Jurkat, Clone E6-1 (cell line): ENCODE measurements at places on chromosomes 13 and 19.

DNA sequence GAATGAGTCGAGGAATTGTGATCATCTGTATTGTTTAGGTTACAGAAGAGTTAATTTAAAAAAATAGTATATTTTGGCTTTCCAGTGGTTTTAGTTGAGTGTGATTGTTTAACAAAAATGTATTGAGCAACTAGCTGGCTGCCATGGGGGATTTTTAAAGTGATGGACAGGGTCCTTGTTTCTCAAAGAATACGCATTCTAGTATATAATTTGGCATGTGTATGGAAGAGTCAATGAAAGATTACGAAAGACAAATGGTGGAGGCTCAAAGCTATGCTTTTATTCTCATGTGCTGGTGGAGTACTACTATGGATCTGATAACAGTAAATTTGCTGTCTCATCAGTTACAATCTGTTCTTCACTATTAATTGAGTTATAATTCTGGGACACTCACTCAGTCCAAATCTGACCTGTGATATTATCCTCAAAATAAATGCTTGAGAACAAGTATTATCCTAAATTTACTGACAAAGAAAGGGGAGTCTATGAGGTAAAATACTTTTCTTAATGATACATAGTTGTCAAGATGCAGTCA lies 240.0 kb downstream of the GPC6 start:
- DNase-seq, result no peak

GRCh38 chr13:98843482-98843877 lies 91.0 kb upstream of the SLC15A1 start:
- DNase-seq, result no peak

GRCh38 chr19:50835785-50836542 lies 2.6 kb upstream of the KLK15 start:
- DNase-seq, result peak; percentile 49

GRCh38 chr19:8446061-8446709 lies 1.4 kb downstream of the HNRNPM start:
- DNase-seq, result no peak

- peak; percentile 60 for DNase-seq
Measured at GRCh38 chr13:110913322-110914080, 1.4 kb downstream of the ANKRD10 start.

GRCh38 chr19:43532571-43532961 lies 422 bp upstream of the ZNF575 start:
- DNase-seq, result no peak

- no peak for DNase-seq
Measured at GRCh38 chr19:45524575-45525129, 17.4 kb downstream of the VASP start.

- DNase-seq, result no peak
Measured at GRCh38 chr13:50099473-50099872, 84.2 kb downstream of the KCNRG start.

- DNase-seq, result no peak
Measured at GRCh38 chr13:98033277-98034247, 80.1 kb downstream of the IPO5 start.

DNA sequence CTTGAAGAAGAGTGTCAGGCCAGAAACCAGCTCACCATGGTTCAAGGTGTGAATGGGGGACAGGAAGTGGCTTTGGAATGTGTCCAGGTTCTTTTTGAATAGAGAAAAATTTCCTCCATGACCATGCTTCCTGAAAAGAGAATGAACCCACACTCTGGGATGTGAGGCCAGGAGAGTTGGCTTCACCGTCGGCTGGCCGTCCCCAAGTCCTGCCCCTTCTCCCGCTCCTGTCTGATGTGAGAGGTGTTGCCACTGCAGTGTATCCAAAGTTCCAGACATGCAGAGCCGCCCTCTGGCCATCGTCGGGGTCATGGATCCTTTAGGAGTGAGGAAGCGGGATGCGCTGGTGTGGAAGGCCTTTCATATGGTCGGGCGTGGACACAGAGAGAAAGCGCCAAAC lies 101.2 kb downstream of the COL4A2 start:
- no peak for DNase-seq

DNA sequence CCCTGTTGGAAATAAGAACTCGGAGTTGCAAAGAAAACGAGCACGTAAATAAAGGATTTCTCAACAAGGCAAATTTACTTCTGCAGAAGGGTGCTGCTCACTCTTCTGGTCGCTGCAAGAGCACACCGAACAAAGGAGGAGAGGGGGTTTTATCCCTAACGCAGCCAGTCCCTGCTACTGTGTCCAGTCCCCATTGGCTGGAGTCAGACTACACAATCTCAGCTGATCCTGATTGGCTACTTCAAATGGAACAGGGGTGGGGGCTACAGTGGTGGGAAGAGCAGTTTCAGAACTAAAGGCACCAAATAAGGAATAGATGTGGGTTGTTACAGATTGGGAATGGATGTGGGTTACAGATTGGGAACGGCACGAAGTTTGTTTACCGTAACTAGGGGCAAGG lies 63.9 kb upstream of the MCF2L start:
- no peak for DNase-seq

GRCh38 chr19:27793644-27794493 lies 1419.1 kb downstream of the UQCRFS1 start:
- DNase-seq, result peak; percentile 91

DNA sequence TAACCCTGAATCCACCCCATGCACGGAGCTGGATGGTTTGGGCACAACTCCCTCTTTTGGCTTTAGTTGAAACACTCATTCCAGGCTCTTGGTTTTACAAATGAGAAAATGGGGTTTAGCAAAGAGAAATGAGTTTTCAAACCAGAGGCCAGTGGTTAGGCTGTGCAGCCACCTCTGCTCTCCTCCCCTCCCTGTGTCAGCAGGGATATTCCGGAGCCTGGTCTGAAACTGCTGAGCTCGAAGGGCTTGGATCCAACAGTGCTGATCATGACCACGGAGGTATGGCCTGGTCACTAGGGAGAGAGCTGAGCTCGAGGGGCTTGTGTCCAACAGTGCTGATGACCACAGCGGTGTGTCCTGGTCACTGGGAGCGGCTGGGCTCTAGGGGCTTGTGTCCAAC lies 41.5 kb downstream of the ZNF787 start:
- DNase-seq, result no peak

DNA sequence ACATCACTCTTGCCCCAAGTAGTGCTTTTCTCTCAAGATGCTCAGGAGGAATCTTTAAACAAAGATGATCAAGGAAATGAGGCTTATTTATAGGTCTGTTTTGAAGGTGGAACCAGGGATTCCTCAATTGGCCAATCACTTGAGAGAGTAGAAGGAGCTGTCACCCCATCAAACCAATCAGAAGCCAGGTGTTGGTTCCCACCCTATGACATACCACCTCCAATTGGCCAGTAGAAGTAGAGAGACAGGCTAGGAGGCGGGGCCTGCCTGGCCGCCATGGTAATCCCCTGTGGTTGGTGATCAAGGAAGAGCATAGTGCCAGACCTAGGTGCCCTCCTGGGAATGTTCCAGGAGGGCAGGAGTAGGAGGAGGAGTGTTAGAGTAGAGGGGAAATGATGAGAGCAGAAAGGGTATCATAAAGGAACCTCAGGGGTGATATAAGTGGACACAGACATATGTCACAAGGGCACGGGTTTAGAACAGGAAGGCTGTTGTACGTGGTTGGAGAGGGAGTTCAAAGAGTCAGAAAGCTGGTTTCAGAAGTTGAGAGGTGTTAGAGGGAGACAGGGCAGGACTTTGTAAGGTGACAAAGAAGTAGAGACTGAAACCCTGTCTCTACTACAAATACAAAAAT lies 10.5 kb downstream of the PMIS2 start:
- DNase-seq, result peak; percentile 71

- no peak for DNase-seq
Measured at GRCh38 chr13:34208336-34208735, 390.4 kb downstream of the RFC3 start.

- no peak for DNase-seq
Measured at GRCh38 chr13:23790577-23791170, 98.5 kb downstream of the MIPEP start.

GRCh38 chr13:76808927-76809326 lies 77.3 kb downstream of the KCTD12 start:
- DNase-seq, result no peak

DNA sequence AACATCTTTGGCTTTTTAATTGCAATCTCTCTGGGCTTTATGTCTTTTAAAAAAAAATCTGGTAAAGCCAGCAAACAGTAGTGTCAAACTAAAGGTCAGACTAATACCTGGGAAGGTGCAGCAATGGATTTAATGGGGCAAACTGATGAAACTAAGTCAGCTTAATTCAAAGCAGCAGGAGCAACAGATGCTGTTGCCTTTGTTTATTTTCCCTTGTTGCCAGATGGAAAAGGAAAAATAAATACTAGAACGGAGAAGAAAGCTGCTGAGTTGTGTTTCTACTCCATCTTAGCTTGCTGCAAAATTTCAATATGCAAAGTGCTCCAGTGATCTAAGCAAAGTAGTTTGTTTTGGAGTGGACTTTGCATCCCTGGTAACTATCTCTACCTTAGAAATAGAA lies 1097.8 kb downstream of the PCDH17 start:
- no peak for DNase-seq

DNA sequence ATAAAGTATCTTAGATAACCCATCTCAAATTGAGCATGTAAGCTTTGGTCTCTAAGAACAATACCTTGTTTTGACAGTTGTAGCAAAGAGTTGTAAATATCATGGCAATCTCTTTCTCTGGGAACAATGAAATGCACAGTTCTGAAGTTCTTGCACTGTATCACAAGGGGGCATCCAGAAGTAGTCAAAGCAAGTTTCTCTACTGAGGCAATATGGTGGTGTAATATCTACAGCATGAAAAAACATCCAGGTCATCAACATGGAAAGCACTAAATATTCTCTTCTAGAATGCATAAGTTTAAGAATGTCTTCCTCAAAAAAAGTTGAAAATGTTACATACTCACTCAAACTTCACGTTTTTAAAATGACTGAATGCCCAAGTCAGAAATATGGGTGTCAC lies 19.6 kb downstream of the MTMR6 start:
- DNase-seq, result peak; percentile 42

- DNase-seq, result no peak
Measured at GRCh38 chr13:31334547-31334946, 134.8 kb downstream of the B3GLCT start.

GRCh38 chr13:100274942-100275506 lies 186.1 kb downstream of the PCCA start:
- no peak for DNase-seq

- DNase-seq, result no peak
Measured at GRCh38 chr19:49833599-49833998, 15.5 kb downstream of the MED25 start.

GRCh38 chr13:38854226-38854625 lies 136.4 kb downstream of the STOML3 start:
- DNase-seq, result no peak

DNA sequence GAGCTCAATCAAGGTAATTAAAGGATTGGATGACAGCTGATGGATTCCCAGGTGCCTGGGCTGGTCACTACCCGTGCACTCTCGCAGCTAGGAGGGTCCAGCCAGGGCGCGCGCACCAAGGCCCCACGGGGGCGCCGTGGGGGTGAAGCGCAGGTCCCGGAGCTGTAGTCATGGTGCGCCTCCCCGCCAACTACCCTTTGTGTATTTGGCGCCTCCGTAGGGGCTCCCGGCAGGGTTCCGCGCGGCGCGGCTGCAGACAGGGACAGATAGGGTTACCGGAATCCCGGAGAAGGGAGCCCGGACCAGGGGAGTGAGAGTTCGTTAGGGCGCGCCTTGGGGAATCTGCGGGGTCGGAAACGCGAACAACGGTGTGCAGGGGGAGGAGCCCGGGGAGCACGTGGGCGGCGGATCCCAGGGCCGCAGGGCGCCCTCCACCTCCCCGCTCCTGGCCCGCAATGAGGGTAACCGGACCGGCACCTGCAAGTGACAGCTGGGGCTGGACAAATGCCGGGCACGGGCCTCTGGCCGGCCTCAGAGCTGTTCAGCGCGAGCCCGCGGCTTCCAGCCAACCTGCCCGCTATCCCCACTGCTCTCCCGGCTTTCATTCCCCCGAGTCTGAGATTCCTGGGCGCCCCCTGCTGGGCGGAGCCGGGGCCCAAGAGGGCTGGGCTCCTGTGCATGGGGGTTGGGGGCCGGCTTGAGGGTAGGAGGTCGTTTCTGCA lies 3.4 kb upstream of the PRAM1 start:
- peak; percentile 39 for DNase-seq

DNA sequence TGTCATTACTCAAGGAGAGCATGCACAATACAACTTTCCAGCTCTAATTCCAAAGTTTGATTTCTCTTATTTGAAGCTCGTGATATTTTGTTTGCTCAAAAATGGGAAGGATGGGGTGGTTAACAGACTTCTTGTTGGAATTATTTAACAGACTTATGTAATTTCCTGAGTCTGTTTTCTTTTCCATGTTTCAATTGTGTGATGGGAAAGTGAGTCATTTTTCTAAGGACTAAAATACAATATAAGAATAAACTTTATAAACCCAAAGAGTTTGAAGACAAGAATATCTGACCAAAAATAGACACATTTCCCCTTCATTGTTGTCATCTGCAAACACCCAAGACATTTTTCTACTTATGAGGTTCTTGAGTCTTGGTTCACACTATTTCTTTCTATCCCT lies 211.8 kb upstream of the SLITRK5 start:
- no peak for DNase-seq

DNA sequence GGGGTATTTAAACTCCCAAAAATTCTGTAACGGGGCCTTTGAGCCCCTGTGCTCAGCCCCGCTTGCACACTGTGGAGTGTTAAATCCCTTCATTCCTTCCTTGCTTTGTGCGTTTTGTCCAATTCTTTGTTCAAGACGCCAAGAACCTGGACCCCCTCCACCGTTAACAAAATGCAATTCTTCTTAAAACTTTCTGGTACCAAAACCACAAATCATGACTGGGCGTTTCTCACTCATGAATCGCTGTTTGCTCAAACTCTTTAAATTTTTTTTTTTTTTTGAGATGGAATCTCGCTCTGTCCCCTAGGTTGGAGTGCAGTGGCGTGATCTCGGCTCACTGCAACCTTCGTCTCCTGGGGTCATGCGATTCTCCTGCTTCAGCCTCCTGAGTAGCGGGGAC lies 881 bp downstream of the ZNF20 start:
- no peak for DNase-seq

- DNase-seq, result peak; percentile 59
Measured at GRCh38 chr13:50255639-50256038, 240.4 kb downstream of the KCNRG start.

- no peak for DNase-seq
Measured at GRCh38 chr13:65310663-65311328, 1919.3 kb downstream of the PCDH9 start.

DNA sequence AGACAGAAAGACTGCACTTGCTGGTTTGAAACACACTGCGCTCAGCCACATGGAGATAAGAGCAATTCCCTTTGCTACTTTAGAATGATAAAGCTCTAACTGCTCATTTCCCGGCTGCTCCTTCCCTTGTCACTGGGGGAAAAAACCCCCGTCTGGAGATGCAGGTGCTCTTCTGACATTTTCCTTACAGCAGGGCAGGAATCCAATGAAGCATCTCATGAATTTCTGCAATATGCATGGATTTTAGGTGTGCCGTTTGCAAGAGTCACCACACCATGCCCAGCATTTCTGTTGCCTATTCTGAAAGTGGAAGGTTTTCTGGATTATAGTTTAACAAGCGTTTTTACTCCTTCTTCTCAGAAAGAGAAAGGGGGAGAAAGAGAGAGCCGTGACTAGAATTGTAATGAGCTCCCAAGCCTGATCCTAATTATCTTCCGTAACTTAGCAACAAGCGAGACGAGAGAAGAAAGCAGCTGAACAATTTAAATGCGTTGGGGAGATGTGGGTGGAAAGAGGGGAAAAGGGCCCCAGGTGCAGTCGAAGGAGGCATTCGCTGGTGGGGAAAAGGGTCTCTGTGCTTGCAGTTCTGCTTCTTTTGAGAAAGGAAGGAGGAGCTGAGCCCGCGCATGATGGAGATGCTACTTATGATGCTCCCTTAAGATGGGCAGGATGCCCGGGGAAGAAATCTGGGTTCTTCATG lies 76.6 kb upstream of the SPATA13 start:
- no peak for DNase-seq
